NCI-H1694 (cell line): ENCODE measurements at places on chromosomes 5 and 9.

- no peak for DNase-seq
Observed at GRCh38 chr9:136324501-136325300, 2.6 kb upstream of the GPSM1 start.

DNA sequence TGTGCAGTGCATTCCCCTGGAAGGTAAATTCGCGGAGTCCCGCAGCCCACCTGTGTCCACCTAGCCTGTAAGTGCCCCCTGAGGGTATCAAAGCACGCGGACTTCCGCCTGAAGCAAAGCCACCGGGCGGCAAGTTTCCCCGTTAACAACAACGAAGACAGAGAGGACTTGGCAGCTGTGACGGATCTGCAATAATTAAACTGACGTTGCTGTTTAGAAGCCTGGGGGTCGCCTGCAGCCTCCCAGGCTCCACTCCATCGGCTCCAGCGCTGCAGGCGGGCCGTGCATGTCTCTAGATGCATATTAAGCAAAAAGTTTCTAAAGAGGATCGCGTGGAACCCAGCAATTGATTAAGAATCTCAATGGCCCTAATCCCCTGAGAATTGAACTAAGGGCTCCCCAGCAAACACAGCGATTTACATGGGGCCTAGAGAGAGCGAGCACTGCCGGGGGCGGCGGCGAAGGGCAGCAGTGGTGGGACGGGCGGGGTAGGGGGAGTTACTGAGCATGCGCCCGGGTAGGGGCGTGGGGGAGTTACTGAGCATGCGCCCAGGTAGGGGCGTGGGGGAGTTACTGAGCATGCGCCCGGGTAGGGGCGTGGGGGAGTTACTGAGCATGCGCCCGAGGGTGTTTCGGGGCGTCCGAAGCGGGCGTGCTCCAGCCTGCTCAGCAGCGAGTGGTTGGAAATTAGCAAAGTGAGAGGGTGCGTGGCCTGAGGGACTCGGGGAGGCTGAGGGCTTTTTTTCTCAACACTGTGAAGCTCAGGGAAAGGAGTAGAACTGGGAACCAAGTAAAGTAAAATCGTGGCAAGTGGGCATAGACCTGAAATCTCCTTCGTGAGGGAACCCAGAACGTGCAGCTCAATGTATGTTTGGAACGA lies 255.2 kb downstream of the DOCK8 start:
- DNase-seq = peak; percentile 81

DNA sequence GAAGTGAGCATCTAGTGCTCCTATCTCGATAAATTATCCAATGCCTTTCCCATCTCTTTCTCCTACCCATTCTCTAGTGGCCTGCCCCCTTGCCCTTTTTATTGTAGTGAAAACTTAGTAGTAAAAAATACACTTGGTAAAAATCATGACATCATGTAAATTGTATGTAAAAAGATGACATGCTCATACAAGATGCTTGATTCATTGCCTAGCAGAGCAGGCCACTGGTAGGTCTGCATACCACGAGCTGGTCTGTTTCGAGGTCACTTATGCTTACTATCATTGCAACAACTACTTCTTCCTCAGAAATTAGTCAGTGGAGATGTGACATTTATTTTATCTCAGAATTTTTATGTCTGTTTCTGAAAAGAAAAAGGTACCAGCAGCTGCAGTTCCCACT lies 177.3 kb downstream of the C9orf152 start:
- DNase-seq = no peak

DNA sequence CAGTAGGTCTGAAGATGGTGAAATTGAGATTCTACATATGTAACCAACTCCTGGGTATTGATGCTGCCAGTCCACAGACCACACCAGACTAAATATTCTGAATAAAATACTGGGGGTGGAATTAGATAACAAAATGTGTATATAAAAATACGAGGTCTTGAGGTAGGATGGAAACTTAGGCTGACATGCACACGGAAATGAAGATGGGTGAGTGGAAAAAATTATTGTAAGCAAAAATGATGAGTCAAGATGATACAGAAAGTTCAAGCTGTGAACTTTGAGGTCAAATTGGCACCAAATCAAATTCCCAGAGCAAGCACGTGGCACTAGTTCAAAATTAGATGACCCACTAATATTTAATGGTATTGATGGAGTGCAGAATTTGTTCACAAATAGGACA lies 713.4 kb upstream of the ACO1 start:
- DNase-seq = no peak

- DNase-seq = no peak
Observed at GRCh38 chr5:169190849-169191248, 110.1 kb downstream of the SLIT3 start.

DNA sequence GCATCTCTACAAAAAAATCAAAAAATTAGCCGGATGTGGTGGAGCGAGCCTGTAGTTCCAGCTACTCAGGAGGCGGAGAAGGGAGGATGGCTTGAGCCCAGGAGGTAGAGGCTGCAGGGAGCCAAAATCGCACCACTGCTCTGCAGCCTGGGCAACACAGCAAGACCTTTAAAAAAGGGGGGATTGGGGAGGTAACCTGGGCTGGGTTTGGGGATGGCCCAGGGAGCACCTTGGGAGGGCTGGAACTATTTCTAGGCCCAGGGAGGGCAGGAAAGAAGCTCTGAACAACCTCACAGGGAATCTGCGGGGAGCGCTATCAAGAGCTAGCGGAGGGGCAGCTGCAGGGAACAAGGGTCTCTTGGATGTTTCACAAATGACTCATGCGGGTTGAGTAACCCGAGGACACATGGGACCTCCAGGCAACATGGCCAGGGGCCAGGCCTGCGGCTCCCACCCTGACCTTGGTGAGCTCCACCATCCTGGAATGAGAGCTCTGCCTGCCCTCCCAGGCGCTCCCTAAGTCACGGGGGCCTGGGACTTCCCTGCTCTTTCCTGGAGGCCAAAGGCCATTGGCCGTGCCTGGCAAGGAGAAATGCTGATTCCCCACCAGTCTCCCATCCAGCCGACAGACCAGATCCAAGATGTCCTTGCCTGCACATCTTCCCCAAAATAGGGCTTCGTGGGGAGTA lies 23.4 kb downstream of the SARDH start:
- peak; percentile 37 for DNase-seq

DNA sequence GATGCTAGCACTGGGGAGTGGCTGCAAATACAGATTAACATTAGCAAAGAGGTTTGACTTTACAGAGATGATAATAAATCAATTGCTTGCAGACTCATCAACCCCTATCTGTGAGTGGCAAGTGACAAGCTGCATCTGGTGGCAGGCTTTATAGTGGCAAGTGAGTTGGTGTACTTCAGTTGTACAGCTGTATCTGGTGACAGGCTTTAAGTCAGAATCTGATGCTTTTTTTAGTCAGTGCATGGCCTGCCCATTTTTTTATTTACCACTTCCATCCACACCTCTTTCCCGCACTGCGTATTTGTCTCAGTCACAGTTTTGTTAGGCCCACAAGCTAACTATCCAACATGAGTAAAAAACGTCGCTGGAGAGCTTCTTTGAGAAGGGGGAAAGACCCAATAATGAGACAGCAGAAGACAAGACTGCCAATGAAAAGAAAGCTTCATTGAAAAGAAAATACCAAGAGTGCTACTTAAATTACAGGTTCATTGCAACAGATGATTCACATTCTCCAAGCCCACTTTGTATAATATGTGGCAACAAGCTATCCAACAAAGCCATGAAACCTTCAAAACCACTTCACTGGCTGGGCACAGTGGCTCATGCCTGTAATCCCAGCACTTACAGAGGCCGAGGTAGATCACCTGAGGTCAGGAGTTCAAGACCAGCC lies 23.1 kb downstream of the ANP32B start:
- no peak for DNase-seq

GRCh38 chr5:74422671-74423070 lies 217.9 kb downstream of the ENC1 start:
- DNase-seq = no peak

DNA sequence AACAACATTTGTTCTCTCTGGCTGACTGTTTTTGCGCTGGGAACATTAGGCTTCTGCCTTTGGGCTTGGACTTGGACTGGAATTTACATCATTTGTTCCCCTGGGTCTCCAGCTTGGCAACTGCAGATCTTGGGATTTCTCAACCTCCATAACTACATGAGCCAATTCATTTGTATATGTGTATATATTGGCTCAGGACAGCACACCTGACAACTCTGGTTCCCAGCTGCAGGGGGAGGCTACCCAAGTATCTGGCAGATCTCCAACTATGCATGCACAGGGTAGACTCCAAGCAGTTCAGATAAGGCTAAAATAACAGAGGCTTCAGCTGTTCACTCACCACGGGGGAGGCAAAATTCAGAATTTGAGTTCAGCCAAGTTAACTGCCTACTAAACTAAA lies 31.6 kb upstream of the F2RL1 start:
- no peak for DNase-seq

GRCh38 chr9:82467436-82467835 lies 478.9 kb downstream of the SPATA31D1 start:
- no peak for DNase-seq

DNA sequence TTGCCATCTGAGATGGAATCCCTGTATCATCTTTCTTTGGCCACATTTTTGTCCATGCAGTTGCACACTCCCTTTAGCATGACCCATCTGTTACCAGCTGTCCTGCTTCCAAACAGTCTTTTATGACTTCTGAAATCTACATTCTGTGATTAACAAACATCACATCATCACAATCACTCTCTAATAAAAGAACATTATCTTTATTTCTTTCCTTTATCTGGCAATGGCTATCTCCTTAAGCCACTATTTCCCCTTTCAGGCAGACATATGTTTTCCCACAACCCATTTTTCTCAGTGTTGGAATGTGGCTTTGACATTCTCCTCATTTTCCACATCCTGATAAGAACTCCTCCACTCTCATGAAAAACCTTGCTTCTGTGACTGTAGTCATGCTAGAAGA lies 141.0 kb downstream of the ST8SIA4 start:
- no peak for DNase-seq

DNA sequence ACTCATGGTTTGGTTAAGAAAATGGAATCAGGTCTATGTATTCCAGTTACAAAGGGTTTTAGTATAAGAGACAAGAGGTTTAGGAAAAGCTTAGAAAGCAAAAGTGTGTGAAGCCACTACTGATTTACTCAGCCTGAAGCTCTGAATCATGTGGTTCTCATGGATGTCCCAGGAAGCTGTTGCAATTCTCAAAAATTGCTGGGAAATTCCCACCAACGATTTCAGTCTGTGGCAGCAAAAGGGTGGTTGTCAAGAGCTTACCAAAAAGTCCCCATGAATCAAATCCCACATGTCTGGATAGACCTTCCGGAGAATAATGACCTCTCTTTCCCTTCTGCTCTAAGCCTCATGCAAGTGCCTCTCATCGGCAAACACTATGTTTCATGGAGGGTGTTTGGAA lies 929.9 kb downstream of the TLE4 start:
- no peak for DNase-seq

DNA sequence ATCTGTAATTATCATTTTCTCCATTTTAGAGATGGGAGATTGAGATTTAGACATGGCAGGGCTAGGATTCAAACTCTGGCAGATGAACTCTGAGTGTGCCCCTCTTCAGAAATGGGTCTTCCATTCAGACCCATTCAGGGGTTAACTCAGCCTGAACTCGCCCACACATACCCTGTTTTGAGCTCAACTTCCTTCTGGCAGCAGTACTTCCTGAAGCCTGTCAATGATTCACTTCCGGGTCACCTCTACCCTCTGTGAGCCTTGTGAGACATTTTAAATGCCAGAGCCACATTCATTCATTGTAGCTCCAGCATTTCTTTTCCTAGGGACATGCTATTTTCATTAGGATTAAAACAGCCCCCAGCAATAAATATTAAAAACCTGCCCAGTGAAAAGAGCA lies 209.3 kb upstream of the SLC24A2 start:
- no peak for DNase-seq

DNA sequence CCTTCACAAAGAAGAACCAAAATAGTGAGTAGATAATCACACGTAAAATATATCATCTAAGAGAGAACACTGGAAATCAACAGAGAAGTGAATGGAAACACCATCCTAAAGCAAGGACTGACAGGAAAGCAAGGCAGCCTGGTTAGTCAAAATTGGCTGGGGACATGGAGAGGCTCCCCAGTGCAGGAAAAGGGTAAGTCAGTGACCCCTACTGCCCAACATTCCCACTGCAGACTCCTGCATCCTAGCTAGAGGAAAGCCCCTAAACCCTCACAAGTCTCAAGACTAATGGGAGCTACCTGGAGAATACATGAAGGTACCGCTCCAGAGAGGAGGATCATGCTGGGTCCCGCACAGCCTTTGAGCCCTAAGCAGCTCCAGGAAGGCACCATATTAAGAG lies 60.1 kb downstream of the ZDHHC21 start:
- DNase-seq = no peak

DNA sequence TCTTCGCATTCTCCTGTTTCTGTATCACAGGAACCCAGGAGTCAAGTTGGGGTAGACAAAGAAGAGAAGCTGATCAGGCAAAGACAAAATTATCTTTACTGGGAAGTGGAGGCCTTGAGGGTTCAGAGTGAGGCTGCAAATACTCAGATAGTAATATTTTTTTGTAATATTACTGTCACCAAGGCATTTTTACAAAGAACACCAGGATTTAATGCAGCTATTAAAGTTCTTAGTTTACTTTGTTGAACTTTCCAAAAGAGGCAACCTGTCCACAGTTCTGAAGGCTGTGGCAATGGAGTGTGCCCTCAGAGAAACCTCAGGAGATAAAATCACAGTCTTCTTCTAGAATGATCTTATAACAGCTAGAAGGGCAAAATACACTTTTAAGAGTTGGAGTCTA lies 74.9 kb downstream of the PGM5 start:
- no peak for DNase-seq

DNA sequence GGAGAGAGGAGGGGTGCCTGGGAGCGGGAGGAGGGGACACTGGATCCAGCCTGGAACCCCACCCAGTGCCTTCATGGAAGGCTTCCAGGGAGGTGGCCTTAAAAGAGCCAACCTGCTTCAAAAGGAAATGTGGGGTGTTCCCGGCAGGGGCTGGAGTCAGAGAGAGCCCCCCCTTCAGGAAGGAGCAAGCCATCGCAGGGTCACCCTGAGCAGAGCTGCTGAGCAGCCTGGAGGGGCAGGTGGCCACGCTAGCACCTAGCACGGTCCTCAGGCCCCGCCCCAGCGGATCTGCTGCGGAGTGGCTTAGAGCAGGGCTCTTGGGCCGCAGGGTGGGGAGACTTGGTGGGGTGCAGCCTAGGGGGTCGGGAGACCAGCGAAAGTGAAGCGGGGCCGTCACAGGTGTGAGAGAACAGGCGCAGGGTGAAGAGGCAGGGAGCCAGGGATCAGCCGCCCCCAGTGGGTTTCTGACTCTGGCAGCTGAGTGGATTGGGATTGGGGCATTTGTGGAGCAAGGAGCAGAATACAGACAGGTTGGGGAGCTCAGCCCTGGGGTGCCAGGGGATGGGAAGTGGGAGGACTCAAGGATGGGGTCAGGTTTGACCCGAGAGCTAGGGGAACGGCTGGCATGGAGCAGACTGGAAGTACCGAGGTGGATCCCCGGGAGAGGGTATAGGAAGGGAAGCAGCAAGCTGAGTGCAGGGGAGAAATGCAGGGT lies 1.5 kb downstream of the LCN2 start:
- DNase-seq = no peak

GRCh38 chr5:98282521-98282920 lies 490.9 kb upstream of the RGMB start:
- no peak for DNase-seq

- DNase-seq = no peak
Observed at GRCh38 chr9:13919401-13919800, 394.5 kb downstream of the NFIB start.

GRCh38 chr5:11719888-11720481 lies 184.3 kb downstream of the CTNND2 start:
- peak; percentile 54 for DNase-seq

GRCh38 chr5:115811406-115811805 lies 5.1 kb downstream of the CDO1 start:
- DNase-seq = no peak

GRCh38 chr9:86636038-86636437 lies 281.8 kb upstream of the TUT7 start:
- no peak for DNase-seq
